ENCODE measurements at places on chromosomes 4 and X.

DNA sequence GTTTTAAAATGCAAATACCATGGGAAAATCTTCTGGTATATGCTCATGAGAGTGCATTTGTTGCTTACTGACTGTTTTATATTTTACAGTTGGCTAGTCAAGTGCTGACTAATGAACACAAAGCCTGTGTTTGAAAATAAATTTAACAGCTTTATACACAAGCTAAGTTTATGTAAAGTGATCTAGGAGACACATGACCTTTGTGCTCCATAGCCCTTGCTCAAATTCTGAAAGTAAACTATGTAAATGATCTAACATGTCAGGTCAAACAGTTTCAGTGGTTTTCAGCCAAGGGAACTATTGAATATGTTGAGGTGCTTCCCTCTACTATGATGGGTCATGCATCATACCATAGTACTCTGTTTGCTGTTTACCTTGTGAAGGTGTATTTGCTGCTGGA is 36.7 kb downstream of the DIAPH2 start:
- ATAC-seq = no peak

DNA sequence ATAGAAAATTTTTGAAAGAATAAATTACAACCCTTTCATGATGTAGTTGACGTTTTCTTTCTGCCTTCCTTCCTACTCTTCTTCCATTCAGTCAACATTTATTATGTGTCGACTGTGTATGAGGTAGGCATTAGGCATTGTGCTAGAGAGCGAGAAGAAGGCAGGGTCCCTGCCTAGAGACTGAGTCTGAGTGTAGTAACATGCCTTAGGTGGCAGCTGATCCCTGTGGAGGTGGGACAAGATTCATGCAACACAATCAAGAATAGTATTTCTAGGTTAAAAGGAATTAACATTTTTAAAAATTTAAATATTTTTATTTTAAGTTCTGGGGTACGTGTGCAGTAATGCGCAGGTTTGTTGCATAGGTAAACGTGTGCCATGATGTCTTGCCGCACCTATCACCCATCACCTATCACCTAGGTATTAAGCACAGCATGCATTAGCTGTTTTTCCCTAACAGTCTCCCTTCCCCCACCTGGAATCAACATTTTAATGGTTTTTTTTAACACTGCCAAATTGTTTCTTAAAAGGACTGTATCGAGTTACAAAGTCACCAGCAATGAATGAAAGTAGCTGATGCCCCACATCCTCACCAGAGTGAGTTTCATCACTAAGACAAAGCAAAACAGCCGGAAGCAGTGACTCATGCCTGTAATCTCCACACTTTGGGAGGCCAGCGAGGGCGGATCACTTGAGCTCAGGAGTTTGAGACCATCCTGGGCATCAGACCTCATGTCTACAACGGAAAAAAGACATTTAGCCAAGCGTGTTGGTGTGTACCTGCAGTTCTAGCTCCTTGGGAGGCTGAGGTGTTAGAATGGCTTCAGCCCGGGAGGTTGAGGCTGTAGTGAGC is 84.0 kb downstream of the WWC2 start:
- ATAC-seq = peak; percentile 99

- no peak for ATAC-seq
Measured at GRCh38 chrX:31931225-31931624, 859.4 kb upstream of the FTHL17 start.

- ATAC-seq = no peak
Measured at GRCh38 chrX:20253232-20253543, 13.5 kb downstream of the RPS6KA3 start.

GRCh38 chr4:37392521-37393255 is 148.1 kb downstream of the NWD2 start:
- no peak for ATAC-seq

Data from SK-N-SH treated with all-trans-retinoic acid at 6 μM for 48 hours (cell line).